Activated CD8-positive, alpha-beta memory T cell treated with anti-CD3 and anti-CD28 coated beads for 48 hours (primary cell): ENCODE measurements at places on chromosomes 7 and 10.

DNA sequence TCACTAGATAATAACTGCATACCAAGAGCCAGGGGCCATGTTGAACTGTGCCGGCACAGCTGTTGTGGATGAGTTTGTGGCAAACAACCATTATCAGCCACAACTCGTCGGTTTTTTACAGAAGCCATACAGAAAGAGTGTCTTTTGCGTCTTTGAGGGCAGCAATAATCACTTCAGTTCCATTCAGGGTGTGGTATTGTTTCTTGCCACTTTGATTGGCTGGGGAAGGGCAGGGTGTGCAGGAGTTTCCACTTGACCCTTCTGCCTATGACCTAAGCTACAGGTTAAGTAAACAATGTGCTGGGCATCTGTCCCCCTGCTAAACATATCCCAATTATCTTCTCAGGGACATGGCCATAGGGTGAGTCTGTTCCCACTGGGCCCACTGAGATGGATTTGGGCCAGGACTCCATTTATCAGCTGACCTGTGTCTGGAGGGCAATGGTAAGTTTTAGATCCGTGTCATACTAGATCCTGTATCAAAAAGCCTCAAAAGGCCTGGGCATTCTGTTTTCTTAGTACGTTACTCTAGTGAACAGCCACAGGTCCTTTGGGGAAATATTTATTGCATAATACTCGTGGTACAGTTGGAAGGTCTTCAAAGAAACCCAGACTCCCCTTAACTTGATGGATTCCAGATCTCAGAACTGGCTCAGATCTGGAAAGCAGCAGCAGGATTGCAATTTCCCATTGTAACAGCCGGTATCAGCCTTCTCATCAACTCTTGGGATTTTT, 15.9 kb downstream of the ZNF3 start:
- DNase-seq: no peak

DNA sequence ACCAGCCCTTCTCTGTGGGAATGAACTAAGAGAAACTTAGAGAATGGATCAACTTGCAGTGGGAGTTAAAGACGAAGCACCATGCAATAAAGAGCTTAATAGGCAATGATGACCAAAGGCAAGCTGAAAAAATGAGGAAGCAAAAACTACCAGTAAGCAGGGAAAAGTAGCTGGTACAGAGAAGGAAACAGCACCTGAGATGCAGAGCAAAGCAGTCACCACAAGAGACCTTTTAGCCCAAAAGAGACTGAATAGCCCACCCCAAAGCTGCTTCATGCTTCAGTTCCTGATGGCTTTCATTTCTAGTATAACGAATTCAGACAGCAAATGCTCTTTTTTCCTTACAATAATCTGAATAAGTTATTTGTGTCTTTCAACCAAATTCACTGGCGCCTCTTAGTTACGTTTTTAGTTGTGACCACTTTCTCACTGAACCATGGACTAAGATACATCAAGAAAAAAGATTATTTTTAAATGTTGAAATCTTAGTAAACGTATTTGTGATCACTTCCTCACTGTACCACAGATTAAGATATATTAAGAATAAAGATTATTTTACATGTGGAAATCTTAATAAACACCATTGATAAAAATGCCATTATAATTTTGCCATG, 76.0 kb downstream of the USP6NL start:
- DNase-seq: no peak

DNA sequence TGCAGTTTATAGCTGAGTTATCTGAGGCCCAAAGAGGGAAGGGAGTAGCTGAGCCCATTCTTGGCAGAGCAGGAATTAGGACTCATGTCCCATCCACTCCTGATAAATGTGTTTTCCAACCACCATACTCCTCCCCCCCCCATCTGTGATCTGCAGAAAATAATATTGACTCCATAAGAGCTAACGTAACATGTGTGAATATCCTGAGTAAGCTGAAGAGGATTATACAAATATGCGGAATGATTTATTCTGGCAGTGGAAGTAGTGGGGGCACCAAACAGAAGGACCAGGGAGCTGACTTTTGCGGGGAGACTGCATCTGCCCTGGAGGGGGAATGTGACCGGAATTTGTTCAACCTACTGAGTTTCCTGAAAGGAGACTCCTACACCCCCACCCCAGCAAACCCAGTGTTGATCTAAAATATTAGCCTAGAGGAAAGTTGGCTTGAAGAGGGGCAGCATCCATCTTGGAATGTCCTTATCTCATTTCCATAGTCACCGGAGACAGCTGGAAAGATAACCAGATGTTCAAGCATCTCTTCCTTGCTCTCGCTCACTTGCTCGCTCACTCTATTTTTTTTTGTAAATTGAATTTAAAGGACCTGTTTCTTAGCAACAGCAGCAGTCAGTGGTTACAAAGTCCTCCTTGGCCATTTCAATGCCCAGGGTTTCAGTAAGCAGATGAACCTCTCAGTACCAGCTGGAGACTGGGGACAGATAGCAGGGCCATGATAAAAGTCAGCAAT, 114.7 kb downstream of the RPS24 start:
- DNase-seq: no peak

- DNase-seq: no peak
These were observed 21.0 kb upstream of the ITGB1 start for GRCh38 chr10:32979041-32979440.

DNA sequence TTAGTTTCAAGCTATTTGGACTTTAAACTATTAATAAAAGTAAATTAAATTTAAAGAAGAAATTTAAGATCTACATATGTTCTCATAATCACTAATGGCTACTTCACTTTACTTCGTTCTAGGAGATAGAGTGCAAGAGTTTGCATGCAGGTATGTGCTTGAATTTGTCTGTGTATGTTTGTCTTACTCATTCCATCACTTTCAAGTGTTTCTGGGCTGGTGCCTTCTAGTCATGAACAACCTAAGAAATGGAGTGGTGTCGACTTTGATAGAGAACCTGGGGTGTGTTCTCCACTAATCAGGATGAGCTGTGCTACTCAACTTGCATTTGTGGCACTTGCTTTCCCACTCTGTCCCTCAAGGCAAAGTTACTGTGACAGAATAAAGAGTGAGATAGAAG, 169.9 kb downstream of the KCND2 start:
- no peak for DNase-seq

DNA sequence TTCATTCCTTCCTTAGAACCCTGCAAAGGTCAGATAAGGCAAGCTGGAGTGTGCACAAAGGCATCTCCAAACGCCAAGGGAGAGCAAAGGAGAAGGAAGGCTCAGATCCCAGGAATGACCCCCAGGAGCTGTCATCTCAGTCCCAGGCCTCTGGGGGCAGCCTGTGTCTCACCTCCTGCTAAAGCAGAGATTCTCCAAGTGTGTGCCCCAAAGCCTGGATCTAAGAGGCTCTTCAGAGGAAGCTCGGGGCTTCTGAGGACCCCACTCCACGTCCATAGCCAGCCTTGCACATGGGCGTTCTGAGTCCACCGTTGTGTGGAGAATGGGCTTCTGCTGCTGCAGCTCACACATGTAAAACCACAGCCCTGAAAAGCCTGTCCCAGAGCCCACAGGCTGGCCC, 5.1 kb upstream of the GRID1 start:
- DNase-seq: no peak

DNA sequence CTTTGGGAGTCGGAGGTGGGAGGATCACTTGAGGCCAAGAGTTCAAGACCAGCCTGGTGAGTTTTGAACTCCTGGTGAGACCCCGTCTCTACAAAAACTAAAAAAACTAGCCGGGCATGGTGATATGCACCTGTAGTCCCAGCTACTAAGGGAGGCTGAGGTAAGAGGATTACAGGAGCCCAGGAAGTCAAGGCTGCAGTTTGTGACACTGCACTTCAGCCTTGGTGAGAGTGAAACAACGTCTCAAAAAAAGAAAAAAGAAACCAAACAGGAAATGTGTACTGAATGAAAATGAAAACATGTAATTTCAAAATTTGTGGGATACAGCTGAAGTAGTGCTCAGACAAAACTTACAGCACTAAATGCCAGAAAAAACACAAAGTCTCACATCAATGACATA, 7.6 kb downstream of the ARHGAP12 start:
- no peak for DNase-seq

- DNase-seq: no peak
These were observed 162.1 kb downstream of the SND1 start for GRCh38 chr7:127813991-127814541.

- no peak for DNase-seq
These were observed 188.7 kb downstream of the DNAJB6 start for GRCh38 chr7:157525491-157525915.

GRCh38 chr10:34746094-34746493, 69.0 kb downstream of the PARD3 start:
- no peak for DNase-seq

- DNase-seq: no peak
These were observed 127.9 kb upstream of the PRSS58 start for GRCh38 chr7:142385491-142386340.

- DNase-seq: no peak
These were observed 3.4 kb upstream of the MIOS start for GRCh38 chr7:7563269-7563668.

DNA sequence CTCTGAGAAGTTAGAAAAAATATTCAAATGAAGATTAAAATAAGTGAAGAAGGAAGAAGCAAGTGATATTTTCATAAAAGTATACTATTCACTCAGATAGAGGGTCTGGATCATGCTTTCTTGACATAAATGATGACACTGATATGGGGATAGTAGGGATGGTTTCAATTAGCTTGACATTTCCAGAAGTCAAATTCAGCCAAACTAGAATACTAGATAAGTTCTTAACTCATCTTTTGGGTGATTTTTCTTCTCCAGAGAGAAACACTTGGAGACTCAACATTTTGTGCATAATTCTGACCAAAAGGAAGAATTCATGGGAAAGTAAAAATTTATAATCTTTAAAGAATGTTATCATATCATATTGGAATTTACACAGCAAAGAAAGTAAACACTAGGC, 152.0 kb upstream of the LRGUK start:
- no peak for DNase-seq

GRCh38 chr10:30346131-30346530, 2.9 kb downstream of the MTPAP start:
- no peak for DNase-seq

GRCh38 chr10:62934258-62934657, 118.1 kb upstream of the EGR2 start:
- no peak for DNase-seq
